ENCODE measurements at places on chromosomes 1 and 21. TPM values are rescaled to one million over a fixed set of nuclear protein-coding genes. Genes with fewer than 3 reads are reported as not detected.

- DNase-seq: no peak
Observed at GRCh38 chr1:52063192-52063591, 7.1 kb downstream of the BTF3L4 start.

DNA sequence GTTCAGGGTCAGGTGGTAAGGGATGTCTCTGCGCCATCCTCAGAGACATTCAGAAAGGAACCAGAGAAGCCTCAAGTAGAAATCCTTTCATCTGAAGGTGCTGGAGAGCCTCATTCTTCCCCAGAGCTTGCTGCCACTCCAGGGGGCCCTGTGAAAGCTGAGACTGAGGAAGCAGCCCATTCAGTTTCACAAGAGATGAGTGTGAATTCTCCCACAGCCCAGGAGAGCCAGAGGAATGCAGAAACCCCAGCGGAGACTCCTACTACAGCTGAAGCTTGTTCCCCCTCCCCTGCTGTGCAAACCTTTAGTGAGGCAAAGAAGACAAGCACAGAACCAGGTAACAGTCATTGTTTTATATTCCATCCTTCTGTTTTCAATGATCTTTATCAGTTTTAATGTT is 38.7 kb downstream of the ZBTB40 start:
- no peak for DNase-seq

- DNase-seq: no peak
Observed at GRCh38 chr1:1664941-1665814, 6.4 kb upstream of the CDK11B start.

Gene FLG
- 1.6 TPM for polyA plus RNA-seq

Gene KRTAP19-3
- polyA plus RNA-seq: not detected
